Stimulated activated CD4-positive, alpha-beta T cell treated with anti-CD3 and anti-CD28 coated beads, Interleukin-12 subunit alpha, Interleukin-12 subunit beta, amount 100 ng/mL, for 24 hours (primary cell): ENCODE measurements at places on chromosomes 1 and 21.

DNA sequence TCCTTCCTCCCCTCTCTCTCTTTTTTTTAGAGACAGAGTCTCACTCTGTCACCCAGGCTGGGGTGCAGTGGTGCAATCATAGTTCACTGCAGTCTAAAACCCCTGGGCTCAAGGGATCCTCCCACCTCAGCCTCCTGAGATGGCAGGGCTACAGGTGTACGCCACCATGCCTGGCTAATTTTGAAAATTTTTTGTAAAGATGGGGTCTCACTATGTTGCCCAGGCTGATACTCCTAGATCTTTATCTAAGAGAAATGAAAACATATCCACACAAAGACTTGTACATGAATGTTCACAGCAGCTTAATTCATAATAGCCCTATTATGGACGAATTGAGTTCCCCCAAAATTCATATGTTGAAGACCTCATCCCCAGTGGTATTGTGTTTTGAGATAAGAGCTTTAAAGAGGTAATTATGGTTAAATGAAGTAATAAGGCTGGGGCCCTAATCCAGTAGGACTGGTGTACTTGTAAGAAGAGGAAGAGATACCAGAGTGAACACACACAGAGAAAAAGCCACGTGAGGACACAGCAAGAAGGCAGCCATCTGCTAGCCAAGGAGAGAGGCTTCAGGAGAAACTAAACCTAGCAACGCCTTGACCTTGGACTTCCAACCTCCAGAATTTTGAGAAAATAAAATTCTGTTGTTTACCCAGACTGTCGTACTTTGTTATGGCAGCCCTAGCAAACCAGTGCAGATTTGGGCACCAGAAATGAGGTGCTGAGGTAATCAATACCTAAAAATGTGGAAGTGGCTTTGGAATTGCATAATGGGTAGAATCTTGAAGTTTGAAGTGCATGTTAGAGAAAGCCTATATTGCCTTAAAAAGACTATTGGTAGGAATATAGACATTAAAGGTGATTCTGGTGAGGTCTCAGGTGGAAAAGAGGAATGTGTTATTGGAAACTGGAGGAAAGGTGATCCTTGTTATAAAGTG lies 13.2 kb downstream of the IFNLR1 start:
- no peak for DNase-seq

GRCh38 chr1:46478721-46479485 lies 10.7 kb upstream of the DMBX1 start:
- no peak for DNase-seq

- DNase-seq = no peak
Observed at GRCh38 chr1:8465692-8466091, 147.8 kb downstream of the SLC45A1 start.

GRCh38 chr1:16048573-16049189 lies 5.1 kb downstream of the CLCNKB start:
- no peak for DNase-seq

GRCh38 chr1:246661451-246661850 lies 62.8 kb upstream of the SCCPDH start:
- no peak for DNase-seq
